Liver (tissue), 10 donors: ENCODE measurements at places on chromosomes 2 and 18. TPM values are rescaled to one million over a fixed set of nuclear protein-coding genes. Genes with fewer than 3 reads are reported as not detected.

DNA sequence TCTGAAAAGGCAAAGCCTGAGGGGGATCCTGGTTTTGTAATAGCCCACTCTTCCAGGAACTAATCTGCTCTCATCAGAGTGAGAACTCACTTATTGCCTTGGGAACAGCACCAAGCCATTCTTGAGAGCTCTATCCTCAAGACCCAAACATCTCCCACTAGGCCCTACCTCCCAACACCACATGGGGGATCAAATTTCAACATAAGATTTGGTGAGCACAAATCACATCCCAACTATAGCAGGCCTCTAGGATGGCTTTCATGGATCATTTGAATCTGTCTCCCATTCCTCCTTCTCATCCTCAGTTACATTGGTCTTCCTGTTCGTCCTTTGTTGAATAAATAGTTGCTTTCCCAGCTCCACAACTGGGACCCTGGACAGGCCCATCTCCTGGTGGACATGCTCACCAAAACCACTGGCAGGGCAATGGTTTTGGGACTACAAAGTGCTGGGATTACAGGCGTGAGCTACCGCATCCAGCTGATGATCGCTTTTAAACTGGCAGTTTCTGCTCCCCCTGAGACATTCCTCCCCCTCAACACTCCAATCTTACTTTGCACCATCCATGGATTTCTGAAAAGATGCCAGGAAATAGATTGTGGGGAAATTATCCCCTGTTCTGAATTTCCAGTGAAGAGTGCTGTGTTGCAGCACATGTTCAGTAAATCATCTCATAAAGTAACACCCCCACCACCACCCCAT lies 42.6 kb downstream of the MCFD2 start:
- DNase-seq: no peak
- no peaks in the 10 kb centered on the region for H3K27me3 ChIP-seq
- H3K4me3 ChIP-seq: no peak overlapping the region
- no peak overlapping the region for H3K27ac ChIP-seq

DNA sequence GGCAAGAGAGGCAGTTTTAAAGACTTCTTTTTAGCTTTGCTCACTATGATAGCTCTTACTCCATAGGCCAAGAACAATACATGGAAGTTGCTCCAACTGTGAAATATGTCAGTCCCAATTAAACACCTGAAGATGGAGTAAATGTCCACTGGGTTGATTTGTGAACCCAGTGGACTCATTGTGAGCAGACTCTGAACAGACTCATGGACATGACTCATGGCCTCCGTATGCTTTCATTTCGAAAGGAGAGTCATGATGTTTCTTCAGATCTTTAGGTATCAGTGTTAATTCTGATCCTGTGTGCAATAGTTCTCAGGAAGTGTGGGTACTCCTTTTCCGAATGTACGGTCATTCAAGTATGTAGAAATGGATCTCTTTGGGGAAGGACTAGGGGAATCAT lies 5.4 kb upstream of the CWC22 start:
- no peaks in the 10 kb centered on the region for H3K4me1 ChIP-seq
- no peaks in the 10 kb centered on the region for H3K36me3 ChIP-seq
- H3K27ac ChIP-seq: no peak overlapping the region

- no peaks in the 10 kb centered on the region for H3K27me3 ChIP-seq
- DNase-seq: no peak
- H3K4me3 ChIP-seq: no peak overlapping the region
- H3K27ac ChIP-seq: no peak overlapping the region
Observed at GRCh38 chr2:152497481-152498052, 162.6 kb downstream of the FMNL2 start.

The CD8B2 gene
- total RNA-seq: under 0.01 TPM

The ATP5F1A gene
- total RNA-seq: 618 TPM
